Posterior cingulate gyrus (tissue), 11 donors: ENCODE measurements at places on chromosomes 1 and 21.

DNA sequence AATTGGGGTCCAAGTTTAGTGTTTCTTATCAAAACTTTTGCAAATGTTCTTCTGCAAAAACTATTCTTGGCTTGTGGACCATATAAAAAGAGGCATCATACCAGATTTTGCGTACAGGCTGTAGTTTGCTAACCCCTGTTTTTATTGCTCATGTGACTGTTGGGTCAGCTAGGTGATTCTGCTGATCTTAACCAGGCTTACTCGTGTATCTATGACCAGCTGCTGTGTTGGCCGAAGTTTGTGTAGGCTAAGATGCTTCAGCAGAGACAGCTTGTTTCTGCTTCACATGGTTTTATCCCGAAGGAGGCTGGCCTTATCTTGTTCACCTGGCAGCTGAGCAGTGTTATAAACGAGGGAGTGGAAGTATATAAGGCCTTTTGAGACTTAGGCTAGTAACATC is 38.2 kb downstream of the POU2F1 start:
- DNase-seq: no peak

DNA sequence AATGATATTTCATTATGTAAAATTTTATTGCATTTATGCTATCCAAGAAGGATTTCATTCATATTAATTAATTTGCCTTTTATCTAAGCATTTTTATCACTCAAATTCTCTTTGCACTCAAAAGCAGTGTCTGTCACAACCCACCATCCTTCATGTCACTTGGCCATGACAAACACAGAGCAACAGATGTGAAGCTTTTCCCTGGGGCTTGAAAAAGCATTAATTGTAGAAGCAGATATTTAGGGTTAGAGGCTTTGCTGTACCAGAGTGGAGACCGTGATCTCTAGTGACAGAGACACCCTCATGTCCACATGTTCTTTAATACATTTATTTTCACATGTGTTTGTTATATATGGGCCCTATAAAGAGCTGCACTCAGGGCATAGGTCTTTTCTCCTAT is 230.5 kb downstream of the SPATA17 start:
- DNase-seq: no peak

DNA sequence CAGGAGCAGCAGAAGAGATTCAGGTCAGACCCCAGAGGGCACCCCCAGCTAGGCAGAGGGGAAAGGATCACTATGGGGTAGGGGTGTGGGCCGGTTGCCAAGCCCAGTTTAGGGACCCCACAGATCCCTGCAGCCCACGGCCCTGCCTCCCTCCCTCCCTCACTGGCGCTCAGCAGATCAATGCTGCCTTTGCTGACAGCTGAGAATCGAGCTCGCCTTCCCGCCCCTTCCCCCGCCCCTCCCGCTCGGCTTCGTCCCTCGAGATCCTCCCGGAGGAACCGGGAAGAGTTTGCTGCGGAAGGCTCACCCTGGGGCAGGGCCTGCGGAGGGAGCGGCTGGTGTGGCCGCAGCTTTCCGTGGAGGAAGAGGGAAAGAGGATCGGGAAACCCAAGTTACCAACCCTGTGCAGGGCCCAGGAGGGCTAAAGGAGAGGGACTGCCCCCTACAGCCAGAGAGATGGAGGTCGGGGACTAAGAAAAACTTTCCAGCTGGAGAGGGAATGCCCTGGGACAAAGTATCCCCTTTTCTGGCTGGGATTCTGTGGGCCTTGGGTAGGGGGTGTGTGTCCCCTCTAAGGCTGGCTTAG is 1.1 kb upstream of the KCNQ4 start:
- DNase-seq: no peak

DNA sequence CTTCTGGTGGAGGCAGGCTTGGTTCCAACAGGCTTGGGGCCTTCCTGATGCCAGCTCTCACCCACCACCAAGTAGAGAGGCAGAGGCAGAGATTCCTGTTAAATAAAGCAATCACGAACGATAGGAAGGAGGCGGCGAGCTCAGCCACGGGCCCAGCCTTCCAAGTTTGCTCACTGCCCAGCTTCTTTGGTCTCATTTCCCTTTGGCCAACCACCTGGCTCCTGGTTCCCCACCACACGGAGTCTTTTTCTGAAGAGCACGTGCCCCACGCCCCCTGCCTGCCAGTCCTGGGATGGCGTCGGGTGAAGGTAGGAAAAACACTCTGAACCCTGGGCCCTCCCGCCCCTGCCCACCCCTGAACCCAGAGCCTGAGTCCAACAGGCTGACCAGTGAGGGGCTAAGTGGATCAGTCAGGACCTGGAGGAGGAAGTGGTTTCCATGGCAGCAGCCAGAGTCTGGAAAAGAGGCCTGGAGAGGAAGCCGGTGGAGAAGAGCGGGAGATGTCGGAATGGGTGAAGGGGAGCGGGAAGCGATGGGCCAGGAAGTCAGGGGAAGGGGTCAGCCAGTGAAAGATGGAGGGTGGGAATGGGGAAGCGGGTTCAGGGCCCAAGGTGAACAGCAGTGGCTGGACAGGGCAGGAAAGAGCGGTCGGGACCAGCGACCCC is 158.2 kb upstream of the KLHDC7A start:
- peak; percentile 46 for DNase-seq

- no peak for DNase-seq
Measured at GRCh38 chr1:110070282-110070669, 196 bp downstream of the ALX3 start.

DNA sequence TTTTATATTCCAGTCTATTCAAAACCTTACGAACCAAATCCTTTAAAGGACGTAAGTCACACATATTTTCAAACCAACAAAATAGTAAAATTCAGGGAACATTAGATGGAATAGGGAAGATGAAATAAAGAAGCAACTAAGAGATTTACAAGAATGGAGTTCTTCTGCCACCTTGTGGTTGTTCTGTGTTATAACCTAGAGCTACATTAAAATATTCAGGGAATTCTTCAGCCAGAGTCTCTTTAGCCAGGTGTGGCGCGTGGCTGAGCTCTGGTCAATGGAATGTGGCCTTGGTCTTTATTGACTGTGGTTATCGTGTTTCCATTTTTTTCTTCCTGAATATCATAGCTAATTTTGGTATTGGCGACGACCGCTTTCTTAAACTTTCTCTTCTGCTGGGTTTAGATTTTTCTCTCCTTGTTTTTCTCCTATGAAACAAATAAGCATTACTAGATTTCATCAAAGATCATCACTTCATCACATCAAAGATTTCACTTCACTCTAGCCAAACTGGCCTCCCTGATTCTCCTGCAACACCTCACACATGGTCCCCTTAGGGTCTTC is 221.3 kb downstream of the MRPL39 start:
- DNase-seq: no peak

DNA sequence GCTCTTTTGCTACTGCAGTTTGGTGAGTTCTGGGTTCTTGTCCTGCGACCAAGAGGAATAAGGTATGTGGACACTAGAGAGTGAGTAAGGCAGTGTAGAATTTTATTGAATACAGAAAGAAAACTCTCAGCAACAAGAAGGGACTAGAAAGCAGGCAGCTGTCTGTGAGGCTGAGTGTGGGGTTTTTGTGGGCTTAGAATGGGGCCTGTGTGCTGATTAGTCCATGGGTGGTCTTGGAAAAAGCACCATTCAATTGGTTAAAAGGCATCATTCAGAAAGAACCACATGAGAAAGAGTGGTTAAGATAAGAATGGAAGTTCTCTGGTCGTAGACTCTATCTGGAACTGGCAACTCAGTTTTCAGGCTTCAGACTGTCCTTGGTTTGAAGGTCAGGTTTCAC is 298.8 kb downstream of the TGFB2 start:
- no peak for DNase-seq

DNA sequence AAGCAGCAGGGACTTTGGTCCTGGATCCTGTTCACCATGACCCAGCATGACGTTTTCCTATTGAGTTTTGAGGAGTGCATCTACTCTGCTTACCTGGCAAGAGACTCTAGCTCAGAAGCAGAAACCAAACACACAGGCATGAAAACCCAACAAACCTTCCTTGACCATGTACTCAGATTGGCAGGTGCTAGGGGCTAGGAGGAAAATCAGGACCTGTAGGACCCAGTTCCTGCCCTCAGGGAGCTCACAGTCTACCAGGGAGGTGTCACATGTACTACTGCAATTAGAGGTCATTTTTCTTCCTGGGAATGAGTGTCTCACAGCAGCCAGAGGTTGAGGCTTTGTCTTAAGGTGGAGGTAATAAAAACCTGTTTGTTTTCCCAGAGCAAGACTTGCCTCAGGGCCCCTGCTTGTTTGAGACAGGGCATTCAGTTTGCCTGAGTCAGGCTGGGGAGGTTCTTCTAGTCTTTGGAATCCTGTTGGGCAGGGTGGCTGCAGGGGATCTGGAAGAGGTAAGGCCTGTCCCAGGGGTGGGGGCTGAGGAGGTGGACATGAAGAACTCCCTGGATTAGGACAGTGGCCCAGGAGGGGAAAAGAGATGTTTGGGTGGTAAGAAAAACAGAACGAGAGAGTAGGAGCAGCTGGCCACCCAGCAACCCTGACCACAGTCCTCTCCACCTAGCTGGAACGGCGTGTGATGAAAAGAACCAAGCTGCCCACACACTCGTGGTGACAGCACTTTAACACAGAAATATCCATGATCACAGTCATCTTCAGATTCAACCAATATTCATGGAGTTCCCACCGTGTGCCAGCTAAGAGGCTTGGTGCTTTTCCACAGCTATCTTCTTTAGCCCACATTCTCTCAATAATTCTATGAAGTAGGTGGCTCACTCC is 30.8 kb downstream of the IER5 start:
- no peak for DNase-seq

DNA sequence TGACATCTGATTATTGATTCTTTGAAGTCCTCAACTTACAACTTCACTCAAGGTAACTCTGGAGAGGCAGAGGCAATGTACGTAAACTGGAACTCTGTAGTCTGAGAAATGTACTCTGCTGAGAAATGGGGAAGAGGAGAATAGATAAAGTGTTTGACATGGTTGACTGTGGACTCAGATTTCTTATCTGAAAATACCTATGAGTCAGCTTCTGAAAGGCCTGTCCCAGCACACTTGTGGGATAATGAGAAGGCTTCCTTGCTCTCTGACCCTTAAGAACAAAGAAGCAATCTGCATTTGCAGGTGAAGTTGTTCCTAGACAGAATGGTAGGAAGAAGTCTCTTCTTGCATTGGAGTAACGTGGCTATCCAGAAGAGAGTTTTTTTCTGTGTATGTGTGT is 1573.5 kb downstream of the BRINP3 start:
- DNase-seq: no peak

DNA sequence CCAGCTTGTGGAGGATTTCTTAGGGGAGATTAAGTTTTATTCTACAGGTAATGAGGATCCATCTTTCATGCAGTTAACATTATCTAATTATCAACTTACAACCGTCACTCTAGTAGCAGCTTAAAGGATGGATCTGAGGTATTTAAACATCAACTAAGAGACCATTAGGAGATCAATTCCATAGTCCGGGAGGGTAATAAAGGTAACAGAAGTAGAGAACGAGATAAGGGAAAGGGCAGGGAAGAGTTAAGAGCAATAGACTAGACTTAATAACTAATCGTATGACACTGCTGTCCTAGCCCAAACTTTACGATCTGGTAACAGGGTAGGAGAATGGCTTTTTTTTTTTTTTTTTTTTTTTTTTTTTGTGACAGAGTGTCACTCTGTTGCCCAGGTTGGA is 19.5 kb upstream of the CCDC17 start:
- no peak for DNase-seq

DNA sequence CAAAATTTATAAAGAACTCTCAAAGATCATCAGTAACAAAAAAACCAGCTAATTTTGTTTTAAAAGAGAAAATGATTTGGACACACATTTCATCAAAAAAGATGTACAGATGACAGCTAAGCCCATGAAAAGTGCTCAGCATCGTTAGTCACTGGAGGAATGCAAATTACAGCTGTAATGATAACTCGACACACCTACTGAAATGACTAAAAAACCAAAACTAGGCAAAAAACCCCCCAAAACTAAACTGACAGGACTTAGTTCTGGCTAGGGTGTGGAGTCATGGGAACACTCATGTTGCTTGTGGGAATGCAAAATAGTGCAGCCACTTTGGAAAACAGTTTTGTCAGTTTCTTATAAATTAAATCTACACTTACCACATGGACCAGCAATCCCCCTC is 59.5 kb downstream of the CNIH3 start:
- no peak for DNase-seq

DNA sequence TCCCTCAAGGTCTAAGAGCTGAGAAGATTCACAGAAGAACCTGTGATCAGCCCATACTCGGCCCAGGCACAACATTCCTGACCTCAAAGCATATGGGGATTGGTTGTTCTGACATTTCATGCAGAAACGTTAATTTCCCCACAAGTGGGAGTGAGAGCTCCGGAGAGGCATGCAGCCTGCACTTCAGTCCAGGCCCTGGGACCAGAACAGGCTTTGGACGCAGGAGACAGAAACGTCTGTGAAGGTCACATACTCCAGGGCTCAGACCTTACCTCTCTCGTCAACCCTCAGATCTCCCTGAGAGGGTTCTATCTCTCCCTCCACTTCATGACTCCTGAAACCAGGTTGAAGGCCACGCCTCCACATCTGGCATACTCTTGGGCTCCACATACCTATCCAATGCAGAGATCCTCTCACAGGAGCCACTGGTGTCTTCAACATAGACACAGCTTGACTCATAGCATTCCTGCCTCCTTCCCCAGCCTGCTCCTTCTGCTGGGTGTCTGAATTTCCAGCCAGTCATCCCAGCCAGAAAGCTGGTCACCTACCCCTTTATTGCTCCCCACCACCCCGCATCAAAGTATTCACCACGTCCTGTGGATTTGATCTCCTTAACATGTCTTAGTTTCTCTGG is 149.2 kb downstream of the OMA1 start:
- no peak for DNase-seq

DNA sequence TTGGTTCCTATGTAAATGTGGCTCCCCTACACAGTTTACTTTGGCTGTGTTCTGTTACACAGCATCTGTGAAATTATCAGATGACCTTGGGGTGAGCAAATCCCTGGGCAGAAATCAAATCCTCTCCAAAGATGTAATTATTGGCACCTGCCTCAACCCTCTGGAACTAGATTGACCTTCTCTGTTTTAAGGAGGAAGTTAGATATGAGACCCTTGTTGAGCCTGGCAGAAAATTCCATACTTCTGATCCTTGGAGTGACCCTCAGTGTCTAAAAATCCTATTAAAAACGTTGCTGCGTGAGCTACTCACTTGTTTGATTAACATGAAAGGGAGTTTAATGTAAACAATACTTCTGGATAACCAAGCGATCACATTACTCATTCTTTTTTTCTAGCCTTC is 122.0 kb downstream of the CLIC6 start:
- no peak for DNase-seq

- no peak for DNase-seq
Measured at GRCh38 chr1:80624682-80625081, 1176.1 kb upstream of the ADGRL2 start.
